Frontal cortex (tissue), 4 donors: ENCODE measurements at places on chromosomes 5 and 9.

GRCh38 chr9:130543368-130543767 lies 36.0 kb upstream of the FUBP3 start:
- DNase-seq: no peak

- no peak for DNase-seq
These were observed 194.3 kb downstream of the TLE4 start for GRCh38 chr9:79766091-79766490.

DNA sequence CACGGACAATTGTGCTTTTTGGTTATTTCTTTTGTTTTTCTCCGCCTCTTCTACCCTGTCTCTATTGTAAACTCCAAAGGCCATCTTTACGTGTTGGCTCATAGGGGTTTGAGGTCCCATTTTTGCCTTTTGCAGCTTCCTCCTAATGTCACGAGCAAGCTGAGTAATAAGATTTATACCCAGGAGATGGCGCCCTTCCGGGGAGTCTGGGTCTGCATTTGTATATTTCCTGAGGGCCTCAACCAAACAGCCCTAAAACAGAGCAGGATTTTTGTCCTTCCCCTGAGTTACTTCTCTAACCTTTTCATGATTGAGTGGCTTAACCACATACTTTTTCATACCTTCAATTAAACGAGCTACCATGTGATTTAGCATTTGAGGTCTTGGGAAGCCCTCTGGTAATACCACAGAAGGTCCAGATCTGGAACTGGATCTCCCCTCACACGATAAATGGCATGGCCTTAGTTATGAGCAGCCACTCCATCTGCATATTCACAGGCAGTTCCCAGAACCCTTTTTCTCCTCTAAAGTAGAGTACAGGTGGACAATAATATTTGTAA lies 11.2 kb upstream of the CFAP95 start:
- DNase-seq: no peak

- no peak for DNase-seq
These were observed 4.7 kb upstream of the GPR151 start for GRCh38 chr5:146520731-146521130.

DNA sequence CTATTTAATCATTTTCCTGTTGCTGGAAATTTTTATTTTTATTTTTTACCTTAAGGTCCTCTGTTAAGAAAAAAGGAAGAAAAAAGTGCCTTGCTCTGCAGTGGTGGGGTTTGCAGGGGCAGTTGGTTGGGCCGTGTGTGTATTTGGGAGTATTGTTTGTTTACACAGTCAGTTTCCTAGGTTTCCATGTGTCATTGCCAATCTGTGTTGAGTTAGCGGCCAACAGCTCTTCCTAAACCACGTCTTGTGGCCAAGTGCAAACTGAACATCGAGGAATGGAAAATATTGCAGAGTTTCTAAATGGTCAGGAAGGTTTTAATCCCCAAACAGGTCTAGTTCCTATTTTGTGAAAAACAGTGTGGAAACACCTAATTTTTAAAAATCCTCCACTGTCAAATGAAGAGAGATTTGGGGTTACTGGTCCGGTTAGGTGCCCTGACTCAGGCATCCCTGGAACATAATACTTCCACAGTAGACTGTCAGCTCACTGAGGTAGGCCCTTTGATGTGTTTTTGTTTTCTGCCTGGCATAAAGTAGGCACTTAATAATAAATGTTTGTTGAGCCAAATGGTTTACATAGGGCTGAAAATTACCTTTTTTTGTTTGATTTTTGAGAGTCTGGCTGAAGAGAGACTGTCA lies 37.0 kb downstream of the MAMDC2 start:
- no peak for DNase-seq

- DNase-seq: no peak
These were observed 816.0 kb upstream of the CDH9 start for GRCh38 chr5:27854243-27854852.

DNA sequence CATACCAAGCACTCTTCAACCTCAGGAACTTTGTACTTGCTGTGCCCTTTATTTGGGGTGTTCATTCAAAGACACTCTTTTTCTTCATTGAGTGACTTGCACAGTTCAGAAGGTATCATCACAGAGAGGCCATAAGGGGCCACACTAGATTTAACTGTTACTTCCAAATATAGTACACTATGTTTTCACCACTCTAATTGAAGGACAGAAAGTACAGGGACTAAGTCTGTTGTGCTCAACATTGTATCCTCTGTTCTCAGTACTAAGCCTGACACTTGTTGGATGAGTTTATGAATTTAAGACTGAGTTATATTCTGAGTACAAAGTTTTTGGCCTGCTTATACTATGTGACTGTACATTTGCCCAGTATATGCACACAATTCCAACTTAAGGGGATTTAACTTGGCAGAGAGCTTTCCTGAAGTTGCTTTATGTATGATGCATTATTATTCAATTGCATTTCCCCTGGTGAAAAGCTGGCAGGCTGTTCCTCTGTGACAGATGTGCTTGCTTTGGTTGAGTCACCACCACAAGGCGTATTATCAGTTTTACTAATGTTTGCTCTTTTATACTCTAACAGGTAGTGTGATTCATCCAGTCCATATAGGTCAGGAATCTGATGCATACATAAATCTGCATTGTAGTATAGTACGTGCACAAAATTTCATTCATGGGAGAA lies 714.8 kb downstream of the TLR4 start:
- DNase-seq: no peak

DNA sequence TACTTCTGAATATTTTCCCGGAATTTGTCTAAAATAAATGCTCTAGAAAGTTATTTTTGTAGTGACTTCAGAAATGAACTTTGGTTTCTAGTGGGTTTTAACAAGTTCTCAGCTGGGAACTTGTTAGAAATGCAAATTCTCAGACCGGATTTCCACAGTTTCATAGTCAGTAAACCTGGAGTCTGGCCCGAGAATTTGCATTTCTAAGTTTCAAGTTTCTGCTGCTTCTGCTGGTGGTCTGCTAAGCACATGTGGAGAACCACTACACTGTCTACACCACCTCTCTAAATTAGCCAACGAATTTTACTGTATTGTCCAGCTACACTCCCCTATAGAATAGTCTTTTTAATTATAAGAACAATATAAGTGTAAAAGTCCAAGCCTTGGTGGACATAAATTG lies 208.0 kb downstream of the CHSY3 start:
- no peak for DNase-seq

DNA sequence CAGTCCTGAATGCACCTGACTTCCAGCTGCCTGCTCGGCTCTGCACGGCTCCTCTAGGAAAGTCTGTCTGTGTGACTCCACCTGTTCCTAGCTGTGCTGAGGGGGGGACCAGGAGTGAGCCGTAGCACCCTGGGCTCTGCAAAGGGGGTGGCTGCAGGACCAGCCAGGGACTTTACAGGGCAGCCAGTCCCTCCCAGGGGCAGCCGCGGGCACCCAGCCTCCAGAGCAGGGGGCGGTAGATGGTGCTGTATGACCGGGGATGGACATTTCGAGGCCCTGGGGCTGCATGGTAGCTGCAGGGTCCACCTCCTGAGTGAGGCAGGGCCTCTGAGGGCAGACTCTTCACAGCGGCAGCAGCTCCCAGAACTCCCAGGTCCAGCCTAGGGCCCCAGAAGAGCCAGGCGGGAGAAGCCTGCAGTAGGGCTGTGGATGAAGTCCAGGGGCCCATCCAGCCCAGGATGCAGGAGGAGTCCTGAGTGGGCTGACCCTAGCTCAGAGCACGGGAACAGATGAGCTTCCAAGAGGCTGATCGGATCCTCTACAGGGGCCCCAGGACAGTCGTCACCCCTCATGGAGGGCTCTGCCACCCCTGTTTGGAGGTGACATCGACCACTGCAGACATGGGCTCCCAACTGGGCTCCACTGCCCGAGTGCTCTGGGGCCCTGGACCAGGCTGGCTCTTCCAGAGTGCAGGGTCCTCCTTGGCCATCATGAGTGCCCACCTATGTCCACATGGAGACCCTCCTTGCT lies 105.4 kb downstream of the ZNF354C start:
- DNase-seq: no peak

DNA sequence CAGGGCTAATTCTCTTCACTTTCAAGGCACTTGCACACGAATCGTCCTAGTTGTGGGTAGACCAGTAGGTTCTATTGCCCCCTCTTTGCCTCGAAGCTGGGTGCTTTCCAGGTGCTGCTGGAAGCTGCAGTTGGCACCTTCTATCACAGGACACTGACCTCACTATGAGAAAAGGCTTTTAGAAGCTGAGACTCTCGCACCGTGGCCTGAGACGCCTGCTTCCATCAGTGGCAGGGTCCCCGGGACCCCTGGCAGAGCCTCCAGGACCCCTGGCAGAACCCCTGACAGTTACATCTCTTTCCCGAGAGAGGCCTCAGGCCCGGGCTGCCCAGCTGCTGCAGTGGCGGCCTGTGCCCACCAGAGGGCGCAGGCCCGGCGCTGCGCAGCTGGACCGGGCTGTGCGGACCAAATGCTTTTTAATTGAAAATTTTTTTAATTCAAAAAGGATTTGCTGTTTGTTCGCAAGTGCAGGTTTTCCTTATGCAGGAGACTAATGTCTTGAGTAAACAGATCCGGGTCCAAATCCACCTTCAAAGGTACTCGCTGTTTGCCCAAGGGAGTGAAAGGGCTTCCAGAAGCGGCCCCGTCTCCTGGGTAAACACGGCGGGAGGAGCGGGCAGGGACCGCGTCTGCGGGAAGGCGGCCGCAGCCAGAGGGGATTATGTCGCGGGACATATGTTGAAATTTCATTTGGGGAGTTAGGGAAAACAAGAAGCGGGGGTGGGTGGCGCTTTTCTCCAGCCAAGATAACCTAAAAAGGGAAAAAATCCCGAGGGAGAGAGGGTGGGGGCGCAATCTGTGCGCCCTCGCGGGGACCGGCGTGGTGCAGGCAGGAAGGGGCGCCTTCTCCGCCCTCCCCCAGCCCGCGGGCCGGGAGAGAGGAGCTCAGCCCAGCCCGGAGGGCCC lies 114.5 kb upstream of the LMX1B start:
- DNase-seq: peak; percentile 62

GRCh38 chr5:176389135-176390123 lies 878 bp downstream of the HIGD2A start:
- no peak for DNase-seq

DNA sequence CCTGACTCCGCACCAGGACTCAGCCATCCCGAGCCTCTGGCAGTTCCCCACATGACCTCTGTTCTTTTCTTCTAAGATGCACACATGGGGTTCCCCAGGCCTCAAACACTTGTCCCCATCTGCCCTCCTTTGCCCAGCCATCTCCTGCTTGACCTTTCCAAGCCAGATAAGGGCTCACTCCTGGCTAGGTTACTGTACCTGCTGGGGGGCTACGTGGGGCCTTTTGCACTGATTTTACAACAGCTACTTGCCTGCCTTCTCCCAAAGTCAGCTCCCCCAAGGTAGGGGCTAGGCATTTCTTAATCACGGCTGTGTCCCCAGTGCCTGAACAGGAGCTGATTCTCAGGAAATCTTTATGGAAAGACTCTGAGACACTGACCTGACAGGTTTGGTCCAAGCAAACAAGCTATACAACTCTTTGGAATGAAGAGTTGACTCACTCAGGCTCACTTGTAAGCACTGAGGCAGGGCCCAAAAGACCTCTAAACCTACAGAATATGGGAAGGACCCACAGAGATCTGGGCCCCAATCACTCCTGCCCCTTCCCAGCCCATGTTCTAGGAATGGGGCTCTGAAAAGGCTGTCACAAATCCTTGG lies 2.5 kb downstream of the MACROH2A1 start:
- no peak for DNase-seq

- no peak for DNase-seq
These were observed 40.5 kb downstream of the NKD2 start for GRCh38 chr5:1048861-1049838.
